ENCODE measurements at places on chromosomes 12 and 14.
A peak's percentile ranks its signal among the peaks of the same experiment; 100 is the strongest.

GRCh38 chr12:115761784-115762183, 515.7 kb downstream of the MED13L start:
- no peak overlapping the region for H3K27ac ChIP-seq
- peaks cover 6% of the 10 kb centered on the region for H3K27me3 ChIP-seq
- H3K4me3 ChIP-seq, result no peak overlapping the region
- H3K36me3 ChIP-seq, result no peaks in the 10 kb centered on the region

DNA sequence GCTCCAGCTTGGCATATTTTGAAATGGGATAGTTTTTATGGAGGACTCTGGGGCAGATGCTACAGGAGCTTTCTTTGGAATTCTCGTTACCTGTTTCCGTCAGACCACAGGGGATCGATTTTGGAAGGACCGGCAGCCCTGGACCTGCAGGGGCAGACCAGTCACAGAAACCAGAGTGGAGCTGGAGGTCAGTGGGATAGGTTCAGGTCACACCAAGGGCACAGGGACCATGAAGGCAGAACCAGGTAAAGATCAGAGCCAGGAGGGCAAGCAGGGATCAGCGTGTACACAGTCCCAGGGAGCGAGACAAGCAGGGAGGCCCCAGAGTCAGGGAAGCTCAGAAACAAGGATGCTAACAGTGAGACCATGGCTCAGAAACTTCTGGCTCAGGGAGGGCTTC, 45.5 kb downstream of the TSPAN11 start:
- H3K4me3 ChIP-seq, result no peak overlapping the region
- no peaks in the 10 kb centered on the region for H3K36me3 ChIP-seq
- no peak overlapping the region for H3K27ac ChIP-seq
- DNase-seq, result no peak
- H3K27me3 ChIP-seq, result peaks cover 13% of the 10 kb centered on the region
- no peaks in the 10 kb centered on the region for H3K4me1 ChIP-seq

- no peaks in the 10 kb centered on the region for H3K36me3 ChIP-seq
- no peaks in the 10 kb centered on the region for H3K4me1 ChIP-seq
- H3K27me3 ChIP-seq, result no peaks in the 10 kb centered on the region
Measured at GRCh38 chr12:82625523-82625922, 61.2 kb upstream of the TMTC2 start.

DNA sequence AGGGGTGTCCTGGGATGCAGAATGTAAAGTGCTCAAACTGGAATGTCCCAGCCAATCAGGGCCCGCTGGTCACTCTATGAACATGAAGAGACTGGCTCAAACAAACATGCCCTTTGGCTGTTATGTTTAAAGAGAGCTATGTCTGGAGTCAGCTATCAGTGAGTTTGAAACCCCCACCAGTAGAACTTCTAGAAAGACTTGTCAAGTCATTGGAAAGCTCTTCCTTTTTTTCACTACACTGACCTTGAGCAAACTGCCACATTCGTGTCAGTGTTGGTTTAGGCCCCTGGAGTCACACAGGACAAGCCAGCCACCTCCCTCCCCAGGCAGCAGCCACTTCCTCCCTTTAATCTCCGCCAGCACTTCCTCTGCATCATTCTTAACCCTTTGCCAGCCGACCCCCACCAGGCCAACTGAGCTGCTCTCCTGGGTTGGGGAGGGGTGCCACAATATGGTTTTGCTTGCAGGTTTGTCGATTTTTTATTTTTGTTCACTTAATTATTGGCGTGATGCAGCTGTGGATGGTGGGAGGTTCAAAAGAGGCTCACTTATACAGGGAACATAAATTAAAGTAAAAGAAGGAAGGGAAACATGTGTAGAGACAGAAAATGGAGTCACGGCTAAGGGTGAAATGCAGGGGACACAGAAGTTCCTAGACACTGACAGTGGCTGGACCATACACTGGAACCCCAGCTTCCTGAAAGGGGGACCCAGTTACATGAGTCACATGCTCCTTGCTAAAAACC, 25.3 kb downstream of the CMKLR1 start:
- H3K27ac ChIP-seq, result no peak overlapping the region
- no peak for DNase-seq
- peaks cover 7% of the 10 kb centered on the region for H3K4me1 ChIP-seq
- peaks cover 8% of the 10 kb centered on the region for H3K27me3 ChIP-seq
- no peak overlapping the region for H3K4me3 ChIP-seq

DNA sequence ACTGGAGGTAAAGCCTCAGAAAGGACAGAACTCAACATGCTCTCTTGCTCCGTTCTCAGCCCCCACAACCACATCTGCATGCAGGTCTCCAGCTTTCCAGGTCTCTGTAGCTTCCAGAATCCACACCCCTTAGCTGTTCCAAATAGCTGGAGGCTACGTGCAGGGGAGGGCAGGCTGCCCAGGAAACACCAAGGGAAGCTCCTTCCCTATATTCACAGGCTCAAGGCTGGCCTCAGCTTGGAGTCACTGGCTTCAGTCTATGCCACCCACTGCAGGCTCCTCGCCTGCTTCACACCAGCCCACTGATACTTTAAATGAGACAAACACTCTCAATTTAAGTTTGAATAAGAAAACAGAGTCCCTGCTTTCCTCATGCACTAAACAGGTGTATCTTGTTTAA, 73.3 kb downstream of the ASCL4 start:
- H3K27ac ChIP-seq, result no peak overlapping the region
- peaks cover 19% of the 10 kb centered on the region for H3K27me3 ChIP-seq
- DNase-seq, result no peak
- peaks cover 3% of the 10 kb centered on the region for H3K4me1 ChIP-seq
- no peaks in the 10 kb centered on the region for H3K36me3 ChIP-seq

DNA sequence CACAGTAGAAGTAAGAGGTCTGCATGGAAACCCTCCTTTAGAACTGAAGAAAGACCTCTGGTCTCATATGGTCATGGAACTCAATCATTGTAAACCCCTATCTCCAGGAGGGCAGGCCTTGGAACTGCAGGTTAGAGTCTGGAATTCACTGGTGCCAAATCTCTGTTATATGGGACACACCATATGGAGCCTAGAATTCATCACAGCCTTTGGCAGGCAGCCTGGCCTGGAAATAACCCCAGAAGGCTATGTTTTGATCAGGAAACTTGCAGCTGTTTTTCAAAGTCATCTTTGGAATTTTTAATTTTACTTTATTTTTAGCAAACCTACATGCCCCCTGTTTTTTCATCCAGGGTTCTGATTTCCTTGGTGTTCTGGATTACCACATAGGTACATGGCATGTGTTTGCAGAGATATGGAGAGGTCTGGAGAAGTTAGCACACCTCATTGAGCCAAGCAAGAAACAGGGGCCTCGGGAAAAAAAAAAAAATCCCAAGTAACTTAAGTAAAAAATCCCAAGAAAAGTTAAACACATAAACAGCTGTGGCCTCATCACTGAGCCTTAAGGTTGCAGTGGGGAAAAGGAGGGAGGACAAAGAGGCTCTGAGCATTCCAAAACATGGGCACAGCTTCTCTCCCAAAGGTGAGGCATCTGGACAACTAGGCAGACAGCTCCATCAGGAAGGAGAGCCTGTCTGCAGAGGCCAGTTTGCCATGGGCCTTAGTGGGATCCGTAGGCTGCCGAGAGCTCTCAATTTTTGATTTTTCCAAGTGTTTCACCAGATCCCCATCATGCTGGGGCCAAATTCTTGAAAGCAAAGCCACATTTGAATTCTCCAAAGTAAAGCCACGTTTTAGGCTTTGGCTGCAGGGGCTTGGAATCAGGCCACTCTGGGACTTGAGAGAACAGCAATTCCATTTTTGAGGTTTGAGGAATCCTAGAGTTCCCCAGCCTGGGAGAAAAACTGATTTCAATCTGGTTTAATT, 339.6 kb upstream of the TBX3 start:
- H3K27ac ChIP-seq, result no peak overlapping the region
- no peaks in the 10 kb centered on the region for H3K36me3 ChIP-seq
- no peak overlapping the region for H3K4me3 ChIP-seq
- H3K4me1 ChIP-seq, result no peaks in the 10 kb centered on the region
- no peak for DNase-seq
- no peaks in the 10 kb centered on the region for H3K27me3 ChIP-seq

DNA sequence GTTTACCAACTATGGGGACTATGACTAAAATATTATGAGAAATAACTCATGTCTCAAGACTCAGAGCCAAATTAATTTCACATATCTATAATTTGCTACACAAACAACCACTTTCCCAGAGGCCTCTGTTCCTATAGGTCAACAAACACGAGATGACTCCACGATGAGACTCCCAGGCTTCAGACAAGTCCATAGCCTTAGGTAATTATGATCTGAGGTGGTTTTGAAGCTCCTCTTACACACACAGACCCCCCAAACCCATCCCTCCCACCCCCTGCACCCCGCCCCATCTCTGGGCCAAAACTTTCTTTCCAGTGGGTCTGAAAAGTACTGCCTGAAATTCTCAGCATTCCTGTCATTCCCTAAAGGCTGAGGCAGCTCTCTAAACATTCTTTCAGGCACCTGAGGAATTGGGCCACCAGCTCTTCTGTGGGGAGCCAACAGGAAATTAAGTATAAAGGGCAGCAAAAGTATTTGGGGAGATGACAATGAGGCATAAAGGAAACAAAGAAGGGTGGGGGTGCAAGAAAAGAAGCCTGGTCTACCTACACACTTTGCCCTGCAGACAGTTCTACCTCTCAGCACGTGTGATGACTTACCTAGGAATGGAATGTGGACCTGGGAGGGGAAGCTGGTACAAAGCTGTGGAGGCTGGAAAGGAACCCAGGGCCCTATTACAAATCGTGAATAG, 143.6 kb downstream of the PAWR start:
- DNase-seq, result no peak
- H3K4me1 ChIP-seq, result no peaks in the 10 kb centered on the region
- no peak overlapping the region for H3K4me3 ChIP-seq
- H3K27ac ChIP-seq, result no peak overlapping the region
- H3K36me3 ChIP-seq, result peaks cover 4% of the 10 kb centered on the region

GRCh38 chr12:2543801-2544200, 251.0 kb upstream of the FKBP4 start:
- peaks cover 4% of the 10 kb centered on the region for H3K27me3 ChIP-seq
- H3K27ac ChIP-seq, result no peak overlapping the region
- H3K36me3 ChIP-seq, result no peaks in the 10 kb centered on the region
- no peak for DNase-seq
- no peaks in the 10 kb centered on the region for H3K4me1 ChIP-seq

DNA sequence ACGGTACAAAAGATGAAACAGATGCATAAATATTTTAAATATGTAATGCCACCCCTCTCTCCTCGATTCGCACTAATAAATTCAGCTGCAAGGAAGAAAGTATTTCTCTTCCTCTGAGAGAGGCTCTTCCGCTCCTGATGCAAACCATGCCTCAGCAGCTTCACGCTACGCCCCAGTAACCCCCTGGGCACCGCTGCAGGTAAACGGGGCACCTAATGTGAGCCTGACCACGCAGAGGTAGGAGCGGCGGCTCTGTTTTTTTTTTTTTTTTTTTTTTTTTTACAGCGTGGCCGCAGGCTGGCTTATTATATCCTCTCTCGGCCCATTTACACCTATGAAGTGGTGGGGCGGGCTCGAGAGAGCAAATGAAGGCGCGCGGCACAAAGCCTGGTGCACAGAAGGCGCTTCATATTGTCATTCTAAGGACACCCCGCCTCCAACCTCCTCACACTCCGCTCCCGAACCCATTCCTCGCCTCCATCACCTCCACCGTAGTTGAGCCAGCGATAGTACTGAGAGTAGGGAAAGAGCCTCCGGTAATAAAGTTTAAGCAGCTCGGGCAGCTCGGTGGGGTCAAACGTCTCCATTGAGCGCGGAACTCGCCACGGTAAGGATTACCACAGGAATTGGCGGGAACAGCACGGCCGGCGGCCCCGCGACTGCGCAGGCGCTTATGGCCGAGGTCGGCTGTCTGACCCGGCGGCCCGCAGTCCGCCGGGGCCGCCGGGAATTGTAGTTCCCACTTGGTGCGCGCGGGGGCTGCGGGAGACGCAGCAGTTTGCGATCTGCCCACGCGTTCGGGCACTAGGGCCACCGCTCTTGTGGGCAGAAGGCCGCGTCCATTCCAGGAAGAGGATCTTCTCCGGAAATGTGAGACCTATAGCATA, at the start of gene PRIM1:
TSS of gene PRIM1 (minus strand) at position 612 of the 887 bp plus-strand sequence. CDS start at position 587, 25 bp downstream.
- peak; percentile 79 for DNase-seq
- H3K4me1 ChIP-seq, result peaks cover 29% of the 10 kb centered on the region
- H3K27me3 ChIP-seq, result no peaks in the 10 kb centered on the region
- H3K36me3 ChIP-seq, result peaks cover 6% of the 10 kb centered on the region

DNA sequence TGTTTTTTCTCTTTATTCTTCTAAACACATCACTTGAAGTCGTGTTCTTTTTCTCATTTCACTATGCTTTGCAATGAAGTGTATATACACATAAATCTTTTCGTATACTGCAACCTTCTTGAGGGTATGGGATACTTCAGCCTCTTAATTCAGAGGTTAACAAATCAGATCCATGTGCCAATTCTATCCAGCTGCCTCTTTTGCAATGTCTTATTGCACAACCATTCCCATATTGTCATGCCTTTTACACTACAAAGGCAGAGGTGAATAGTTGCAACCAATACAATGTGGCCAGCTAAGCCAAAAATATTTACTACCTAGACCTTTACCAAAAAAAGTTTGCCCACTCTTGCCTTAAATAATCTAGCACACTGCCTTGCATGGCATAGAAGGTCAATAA, 224.5 kb upstream of the FOXG1 start:
- no peaks in the 10 kb centered on the region for H3K36me3 ChIP-seq
- H3K4me3 ChIP-seq, result no peak overlapping the region
- no peaks in the 10 kb centered on the region for H3K4me1 ChIP-seq
- H3K27ac ChIP-seq, result no peak overlapping the region

- H3K36me3 ChIP-seq, result no peaks in the 10 kb centered on the region
- no peaks in the 10 kb centered on the region for H3K27me3 ChIP-seq
- H3K4me1 ChIP-seq, result no peaks in the 10 kb centered on the region
- H3K27ac ChIP-seq, result no peak overlapping the region
- DNase-seq, result no peak
Measured at GRCh38 chr14:98233656-98234055, 1038.3 kb downstream of the BCL11B start.

- no peak for DNase-seq
- H3K4me1 ChIP-seq, result no peaks in the 10 kb centered on the region
- H3K27me3 ChIP-seq, result peaks cover 9% of the 10 kb centered on the region
- no peak overlapping the region for H3K27ac ChIP-seq
- H3K36me3 ChIP-seq, result no peaks in the 10 kb centered on the region
- no peak overlapping the region for H3K4me3 ChIP-seq
Measured at GRCh38 chr12:7835116-7835515, 37.6 kb downstream of the SLC2A14 start.

DNA sequence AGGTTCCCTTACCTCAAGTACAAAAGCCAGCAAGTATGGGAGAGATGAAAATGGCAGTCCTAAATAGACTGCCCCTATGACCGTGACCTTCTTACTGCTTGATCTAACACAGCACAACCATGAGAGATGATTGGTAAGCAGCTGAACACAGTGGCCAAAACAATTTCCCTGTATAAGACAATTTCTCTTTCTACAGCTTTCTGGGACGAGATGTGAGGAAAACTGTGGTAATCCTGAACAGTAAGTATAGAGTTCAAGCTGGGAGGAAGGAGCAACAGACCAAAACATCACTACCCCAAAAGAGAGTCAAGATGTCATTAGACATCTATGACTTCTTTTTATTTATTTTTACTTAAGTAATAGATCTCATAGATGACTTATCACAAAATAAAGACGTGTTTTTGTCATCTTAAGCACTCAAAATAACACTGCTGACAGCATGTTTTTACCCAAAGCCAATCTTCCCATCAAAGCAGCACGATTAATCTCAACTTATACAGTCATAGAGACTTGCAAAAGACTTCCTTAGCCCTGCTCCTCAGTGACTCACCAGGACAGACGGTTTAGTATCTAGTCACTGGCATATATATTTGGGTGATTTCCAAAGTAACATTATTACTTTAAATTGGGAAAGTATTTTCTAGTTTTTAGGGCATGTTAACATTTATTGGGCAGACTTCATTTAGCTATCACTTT, 3.7 kb downstream of the TMEM52B start:
- no peak overlapping the region for H3K4me3 ChIP-seq
- H3K27me3 ChIP-seq, result peaks cover 14% of the 10 kb centered on the region
- H3K27ac ChIP-seq, result no peak overlapping the region
- peaks cover 2% of the 10 kb centered on the region for H3K4me1 ChIP-seq
- no peak for DNase-seq

All from memory B cell (primary cell).